ENCODE measurements at places on chromosomes 12 and 14.

GRCh38 chr12:107439026-107439738 lies 246.4 kb upstream of the PWP1 start:
- DNase-seq = no peak

- no peak for DNase-seq
Measured at GRCh38 chr14:32417956-32418552, 89.0 kb downstream of the AKAP6 start.

DNA sequence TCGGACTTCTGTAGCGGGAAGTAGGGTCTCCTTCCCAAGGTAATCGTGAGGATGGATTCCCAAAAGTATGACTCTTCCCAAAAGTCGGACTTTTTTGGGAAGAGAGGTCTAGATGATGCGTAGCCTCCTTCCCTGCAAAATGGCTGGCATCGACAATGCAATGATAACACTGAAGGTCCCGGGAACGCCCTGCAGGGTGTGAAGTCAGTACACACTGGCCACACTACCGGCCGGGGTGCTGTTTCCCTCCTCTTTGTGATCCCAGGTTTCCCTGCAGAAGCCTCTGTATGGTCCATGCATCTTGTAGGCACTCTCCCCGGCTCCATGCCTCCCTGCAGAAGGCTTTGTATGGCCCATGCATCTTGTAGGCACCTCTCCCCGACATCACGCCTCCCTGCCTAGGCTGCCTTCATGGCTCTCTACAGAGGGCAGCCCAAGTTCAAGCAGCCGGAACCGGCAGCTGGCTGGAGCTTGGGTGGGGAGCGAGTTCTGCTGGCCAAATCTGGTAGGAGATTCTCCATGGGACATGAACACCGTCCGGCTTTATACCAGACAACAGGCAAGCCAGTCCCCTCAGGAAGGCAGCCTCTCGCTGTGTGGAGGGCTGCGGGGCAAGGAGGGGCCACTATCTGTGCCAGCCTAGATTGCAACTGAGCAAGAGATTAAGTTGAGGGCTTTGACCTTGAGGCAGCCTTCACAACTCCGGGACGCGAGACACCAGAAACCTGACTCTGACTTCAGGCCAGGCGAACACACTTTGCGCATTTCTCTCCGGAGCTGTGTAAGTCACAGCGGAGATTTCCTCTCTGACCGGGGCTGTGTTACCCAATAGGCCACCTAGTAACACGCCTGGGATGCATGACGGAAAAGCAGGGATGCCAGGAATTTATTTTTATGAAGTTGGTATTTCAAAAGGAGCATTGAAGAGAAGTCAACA lies 23.5 kb downstream of the FZD10 start:
- peak; percentile 61 for DNase-seq

GRCh38 chr14:76941544-76941943 lies 87.0 kb downstream of the IRF2BPL start:
- no peak for DNase-seq

DNA sequence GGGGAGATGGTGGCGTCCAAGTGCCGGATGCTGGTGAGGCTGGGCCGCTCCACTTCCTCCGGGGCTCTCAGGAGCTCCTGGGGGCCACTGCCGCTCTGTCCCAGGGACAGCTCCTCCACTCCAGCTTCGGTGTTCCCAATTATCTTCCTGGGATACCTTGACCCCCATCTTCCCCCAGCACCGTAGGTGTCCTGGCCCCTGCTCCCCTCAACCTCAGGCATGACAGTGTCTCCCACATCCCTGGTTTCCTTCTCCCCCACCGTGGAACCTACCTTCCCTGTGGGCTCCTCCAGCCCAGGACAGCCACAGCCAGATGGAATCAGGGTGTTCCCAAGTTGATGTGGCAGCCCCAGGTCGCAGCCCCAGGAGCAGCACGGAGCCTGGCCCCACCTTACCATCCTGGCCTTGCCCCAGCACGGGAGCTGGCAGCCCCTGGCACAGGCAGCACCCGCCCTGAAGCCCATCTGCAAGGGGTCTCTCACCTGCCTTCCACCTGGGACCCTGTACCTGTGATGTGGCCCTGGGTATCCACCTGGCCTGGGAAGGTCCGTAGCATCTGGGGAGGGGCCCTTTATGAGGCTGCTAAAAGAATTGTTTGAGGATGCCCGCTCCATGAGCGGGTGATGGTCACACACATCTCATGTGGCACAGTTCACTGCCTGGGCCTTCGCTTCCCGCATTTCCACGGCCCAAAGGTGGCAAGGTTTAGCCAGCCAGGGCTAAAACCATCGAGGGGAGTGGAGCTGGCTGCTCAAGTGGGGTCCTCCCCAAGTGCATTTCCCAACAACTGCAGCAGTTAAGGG lies 4.1 kb downstream of the TMEM121 start:
- DNase-seq = no peak

- no peak for DNase-seq
Measured at GRCh38 chr14:78327426-78328221, 157.5 kb downstream of the NRXN3 start.

DNA sequence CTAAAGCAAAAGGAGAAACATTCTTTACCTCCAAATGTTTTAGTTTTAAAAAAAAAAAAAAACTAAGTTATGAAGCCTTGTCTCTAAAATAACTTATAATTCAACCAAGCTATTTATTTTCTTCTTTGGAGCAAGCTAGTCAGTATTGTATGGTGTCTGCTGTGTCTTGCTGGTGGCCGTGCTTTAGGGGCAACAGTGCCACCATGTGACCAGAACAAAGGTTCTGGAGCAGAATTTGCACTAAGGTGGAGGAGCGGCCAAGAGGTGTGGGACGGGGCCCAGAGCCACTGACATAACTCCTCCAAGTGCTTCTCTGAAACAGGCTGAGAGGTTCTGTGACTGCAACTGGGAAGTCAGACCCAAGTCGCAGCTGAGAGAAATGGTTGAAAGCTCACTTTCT lies 4.5 kb downstream of the FICD start:
- DNase-seq = no peak
